ENCODE measurements at places on chromosomes 16 and 17.

DNA sequence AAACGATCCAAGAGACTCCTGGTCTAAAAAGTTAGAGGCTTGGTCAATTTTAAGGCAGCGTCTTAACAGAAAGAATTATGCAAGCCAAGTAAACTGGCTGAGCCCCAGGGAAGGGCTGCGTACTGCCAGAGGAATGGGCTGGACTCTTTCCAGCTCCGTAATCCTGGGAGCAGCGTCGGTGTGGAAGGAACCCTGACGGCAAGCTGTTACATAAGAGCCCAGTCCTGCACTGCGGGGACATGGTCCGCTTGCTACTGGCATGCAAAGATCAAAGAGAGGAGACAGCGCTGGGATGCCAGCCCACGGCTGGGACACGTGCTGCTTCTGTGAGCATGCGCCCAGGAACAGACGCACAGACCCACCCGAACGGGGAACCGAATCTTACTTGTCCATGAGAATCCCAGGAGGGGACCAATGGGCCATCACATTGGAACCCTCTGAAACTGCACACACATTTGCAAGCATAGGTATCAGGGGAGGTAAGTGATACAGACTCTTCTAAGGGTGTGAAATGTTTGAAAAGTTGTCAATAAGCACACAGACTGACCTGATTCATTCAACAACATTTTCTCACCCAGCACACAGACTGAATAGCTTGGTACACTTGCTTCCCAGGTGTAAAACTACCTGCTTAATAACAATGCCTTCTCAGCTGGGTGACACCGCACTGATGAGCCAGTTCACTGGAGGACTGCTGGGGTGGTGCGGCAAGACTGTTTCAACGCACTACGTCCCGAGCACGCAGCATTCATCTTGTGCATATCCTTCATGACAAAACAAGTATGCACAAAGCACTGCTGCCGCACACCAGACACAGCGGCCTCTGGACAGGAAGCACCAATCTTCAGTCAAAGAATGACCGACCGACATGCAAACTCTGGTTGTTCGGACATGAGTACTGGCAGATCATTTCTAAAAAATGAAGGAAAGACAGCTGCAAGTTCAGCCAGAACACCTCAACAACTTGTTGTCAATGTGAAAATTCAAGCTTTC, 94.9 kb downstream of the ANKRD11 start:
- peak; percentile 97 for DNase-seq

DNA sequence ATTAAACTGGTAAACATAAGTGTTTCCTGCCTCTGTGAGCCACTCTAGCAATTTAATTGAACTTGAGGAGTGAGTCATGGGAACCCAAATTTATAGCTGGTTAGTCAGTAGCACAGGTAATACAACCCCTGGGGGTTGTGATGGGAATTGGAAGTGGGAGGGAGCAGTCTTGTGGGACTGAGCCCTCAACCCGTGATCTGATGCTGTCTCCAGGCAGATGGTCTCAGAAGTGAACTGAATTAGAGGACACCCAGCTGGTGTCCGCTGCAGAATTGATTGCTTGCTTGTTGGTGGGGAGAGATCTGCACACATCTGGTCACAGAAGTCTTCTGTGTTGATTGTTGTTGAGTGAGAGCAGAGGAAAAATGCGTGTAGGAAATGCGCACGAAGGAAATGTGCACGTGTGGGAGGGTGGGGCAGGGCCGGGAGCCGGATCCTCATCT, 7.7 kb upstream of the ST6GALNAC2 start:
- DNase-seq, result no peak

DNA sequence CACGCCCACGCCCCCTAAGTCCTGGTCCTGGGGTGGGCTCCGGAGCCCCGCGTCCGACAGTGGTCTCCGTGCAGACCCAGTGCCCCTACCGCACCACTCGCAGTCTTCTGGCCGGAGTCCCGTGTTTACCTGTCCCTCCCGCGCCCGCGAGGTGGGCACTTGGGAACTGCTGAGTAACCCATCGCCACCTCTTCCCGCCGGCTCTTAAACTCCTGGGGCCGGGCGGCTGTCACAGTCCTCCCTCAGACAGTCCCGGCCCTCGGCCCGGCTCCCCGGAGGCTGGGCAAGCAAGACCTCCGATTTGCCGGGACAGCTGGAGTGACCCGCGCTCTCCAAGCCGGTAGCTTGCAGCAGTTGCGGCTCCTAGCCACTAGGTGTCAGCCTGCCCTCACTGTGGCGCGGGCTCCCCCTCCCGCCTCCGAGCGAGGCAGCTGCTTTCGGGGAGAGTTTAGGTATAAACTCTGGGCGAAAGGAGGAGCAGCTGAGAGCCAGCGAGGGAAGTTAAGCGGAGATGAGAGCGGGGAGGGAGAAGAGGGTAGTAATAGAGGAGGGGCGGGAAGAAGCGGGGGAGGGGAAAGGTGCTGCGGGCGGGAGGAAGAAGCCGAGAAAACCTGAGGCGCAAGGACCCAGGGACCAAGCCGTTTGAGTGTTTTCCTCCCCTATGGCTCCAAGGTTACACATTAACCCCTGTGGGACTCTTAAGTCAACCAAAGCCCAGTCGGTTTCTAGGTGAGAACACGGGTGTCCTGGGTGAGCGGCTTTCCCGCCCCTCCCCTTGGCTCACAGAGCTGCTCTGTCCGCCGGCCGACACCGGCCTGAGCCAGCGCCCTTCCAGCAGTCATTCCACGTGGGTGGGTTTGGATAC, 826 bp upstream of the TLCD1 start:
- peak; percentile 88 for DNase-seq

GRCh38 chr17:41895617-41896016, 23.1 kb downstream of the ACLY start:
- no peak for DNase-seq

- DNase-seq, result no peak
These were observed 60.0 kb downstream of the KLHDC4 start for GRCh38 chr16:87705771-87706277.

DNA sequence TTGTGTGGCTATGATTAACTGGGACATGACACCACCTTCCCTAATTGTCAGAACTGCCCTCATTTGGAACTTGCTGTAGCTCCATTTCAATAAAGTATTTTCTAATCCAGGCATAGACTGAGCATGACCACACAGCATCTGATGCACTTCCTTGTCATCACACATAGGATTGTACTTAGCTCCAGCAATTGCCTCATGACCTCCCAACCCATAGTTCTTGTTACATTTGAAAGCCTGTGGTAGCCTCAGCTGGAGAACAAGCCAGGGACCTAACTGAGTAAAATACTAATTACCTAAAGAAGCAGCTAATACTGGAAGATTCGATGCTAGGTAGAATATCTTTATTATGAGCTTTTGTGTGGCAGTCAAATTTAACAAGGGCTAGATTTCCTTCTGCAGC, 187.3 kb upstream of the KIF2B start:
- DNase-seq, result peak; percentile 7

- DNase-seq, result peak; percentile 69
These were observed 51.0 kb upstream of the GAS7 start for GRCh38 chr17:10249271-10250010.

DNA sequence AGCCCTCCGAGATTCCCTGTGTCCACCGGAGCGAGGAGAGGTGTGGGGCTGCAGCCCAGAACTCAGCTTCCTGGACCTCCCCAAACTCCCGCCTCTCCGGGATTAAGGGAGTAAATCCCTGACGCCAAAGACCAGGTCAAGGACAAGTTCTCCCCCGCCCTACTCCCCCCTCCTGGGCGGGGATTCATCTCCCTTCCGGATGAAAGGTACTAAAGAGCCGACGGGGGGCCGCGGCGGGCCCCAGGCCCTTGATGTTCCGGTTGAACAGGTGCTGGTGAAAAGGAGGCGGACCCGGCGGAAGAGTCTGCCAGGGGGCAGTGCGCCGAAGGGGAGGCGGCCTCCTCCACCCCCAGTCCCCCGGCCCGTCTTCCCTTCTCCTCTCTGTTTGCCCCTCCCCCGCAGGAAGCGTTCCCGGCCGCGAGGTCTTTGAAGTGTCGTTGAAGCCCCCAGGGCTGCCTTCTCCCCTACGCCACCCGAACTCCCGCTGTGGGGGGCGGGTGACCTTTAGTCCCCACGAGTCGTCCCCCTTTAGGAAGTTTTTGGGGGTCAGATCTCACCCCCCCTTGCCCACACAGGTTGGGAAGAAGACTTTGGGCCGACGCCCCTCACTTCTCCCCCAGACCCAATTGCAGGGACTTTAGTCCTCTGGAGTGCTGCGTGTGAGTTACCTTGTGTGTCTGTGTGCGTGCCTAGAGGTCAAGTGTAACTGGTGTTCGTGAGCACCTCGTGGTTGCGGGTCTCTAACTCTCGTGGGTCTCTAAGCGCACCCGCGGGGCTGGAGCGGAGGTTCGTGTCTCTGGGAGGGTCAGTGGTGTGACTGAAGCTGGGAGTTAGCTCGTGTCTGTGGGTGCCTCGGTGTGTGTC, 1.1 kb upstream of the MLLT6 start:
- peak; percentile 56 for DNase-seq

DNA sequence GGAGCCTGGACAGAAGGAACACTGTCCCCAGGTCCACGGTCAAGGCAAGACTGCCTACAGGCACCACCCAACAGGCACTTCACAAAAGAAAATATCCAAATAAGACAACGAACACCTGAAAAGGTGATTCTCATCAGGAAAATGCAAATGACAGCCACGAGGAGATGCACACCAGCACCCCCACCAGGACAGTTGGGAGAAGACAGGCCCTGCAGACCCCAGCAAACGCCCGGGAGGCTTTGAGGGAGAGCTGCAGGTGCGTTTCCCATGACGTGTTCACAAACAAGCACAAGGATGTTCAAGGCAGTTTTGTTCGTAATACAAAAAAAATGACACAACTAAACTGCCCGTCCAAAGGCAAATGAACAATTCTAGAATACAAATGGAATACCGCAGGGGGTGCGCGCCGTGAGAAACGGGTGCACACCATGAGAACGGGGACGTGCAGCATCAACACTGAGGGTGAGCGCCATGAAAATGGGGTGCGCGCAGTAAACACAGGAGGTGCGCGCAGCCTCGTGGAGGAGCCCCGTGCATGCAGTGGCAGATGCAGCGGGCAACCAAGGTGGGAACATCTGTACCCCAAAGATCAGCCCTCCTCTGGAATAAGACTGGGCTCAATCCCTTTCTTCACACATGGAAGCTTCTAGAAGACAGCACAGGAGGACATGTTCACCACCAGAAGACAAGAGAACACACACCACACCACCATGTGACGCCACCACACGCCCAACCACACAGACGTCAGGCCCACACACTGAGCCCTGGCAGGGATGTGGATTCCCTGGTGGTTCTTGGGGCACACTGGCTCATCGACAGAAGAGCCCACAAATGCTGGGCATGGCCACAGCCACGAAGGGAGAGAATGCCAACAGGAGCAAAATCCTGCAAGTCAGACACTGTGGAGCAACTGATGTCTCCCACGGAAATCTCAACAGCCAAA, 91.2 kb downstream of the ZNF778 start:
- DNase-seq, result no peak

DNA sequence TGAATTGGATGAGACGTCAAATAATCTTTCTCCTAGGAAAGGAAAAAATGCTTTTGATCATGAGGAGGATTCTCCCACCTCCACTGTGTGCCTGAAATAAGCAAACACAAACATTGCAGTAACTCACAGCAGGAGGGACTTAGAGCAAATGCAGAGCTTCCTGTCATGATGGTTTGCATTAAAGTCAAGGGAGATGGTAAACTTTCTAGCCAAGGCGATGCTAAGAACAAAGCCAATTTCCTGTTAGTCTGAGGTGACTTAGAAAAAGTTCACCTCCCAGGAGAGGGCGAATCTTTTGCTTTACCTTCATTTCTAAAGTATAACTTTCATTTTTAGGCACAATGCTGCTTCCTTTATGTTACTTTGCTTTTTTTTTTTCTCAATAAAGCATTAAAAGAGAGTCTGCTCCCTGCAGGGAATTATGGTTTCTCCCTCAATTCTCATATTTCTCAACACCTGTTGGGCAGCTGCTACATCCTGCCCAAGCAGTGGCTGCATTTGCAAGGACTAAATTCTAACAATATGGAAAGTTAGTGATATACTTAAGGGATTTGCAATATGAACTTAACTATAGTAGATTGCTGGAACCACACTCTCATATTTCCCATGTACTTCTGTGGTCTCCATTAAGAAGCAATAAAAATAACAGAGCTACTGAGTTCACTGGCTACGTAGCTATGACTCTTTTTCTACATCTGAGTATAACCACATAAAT, 175.6 kb downstream of the PCTP start:
- DNase-seq, result no peak

GRCh38 chr16:16857012-16857411, 478.1 kb downstream of the NPIPA7 start:
- no peak for DNase-seq

- DNase-seq, result no peak
These were observed 54.1 kb upstream of the CNEP1R1 start for GRCh38 chr16:49970797-49971431.

GRCh38 chr17:8266648-8267479, 17.8 kb downstream of the PFAS start:
- no peak for DNase-seq

DNA sequence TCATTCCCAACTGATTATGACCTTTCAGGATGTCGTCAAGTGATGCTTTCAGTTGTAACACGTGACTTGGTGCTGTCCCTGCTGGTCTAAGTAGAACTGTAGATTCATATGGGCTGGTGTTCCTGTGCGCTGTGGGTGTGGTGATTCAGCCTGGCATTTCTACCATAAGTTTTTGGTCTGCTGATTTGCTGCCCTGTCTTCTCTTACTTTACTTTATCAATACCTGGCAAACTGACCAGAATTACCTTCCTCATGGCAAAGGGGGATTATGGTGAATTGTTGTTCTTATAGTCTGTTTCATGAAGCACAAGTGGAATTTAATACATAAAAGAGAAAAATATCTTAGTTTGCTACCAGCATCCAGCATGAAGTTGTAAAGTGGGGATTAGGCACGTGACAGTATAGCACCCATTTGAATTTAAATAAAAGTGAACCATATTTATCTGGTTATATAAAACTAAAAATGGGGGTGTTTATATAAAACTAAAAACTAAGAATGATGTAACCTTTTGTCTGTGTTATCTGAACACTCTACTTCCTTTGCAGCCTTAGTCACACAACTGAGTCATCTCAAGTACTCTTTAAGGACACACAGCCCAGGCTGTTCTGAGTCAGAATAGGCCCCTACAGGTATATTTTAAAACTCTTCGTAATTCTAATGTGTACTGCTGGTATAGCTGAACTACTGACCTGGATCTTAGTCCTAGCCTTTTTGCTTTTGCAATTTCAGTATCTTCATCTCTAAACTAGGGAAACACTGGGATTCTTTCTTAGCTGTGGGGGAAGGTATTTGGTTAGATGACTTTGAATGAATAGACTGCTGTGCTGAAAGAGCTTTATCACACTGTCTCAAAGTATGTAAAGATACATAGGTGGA, 28.3 kb downstream of the TTC19 start:
- DNase-seq, result peak; percentile 94
